ENCODE measurements at places on chromosomes 3 and 15.
A peak's percentile ranks its signal among the peaks of the same experiment; 100 is the strongest.

GRCh38 chr15:64560998-64561397, 100.6 kb downstream of the ZNF609 start:
- DNase-seq = no peak

DNA sequence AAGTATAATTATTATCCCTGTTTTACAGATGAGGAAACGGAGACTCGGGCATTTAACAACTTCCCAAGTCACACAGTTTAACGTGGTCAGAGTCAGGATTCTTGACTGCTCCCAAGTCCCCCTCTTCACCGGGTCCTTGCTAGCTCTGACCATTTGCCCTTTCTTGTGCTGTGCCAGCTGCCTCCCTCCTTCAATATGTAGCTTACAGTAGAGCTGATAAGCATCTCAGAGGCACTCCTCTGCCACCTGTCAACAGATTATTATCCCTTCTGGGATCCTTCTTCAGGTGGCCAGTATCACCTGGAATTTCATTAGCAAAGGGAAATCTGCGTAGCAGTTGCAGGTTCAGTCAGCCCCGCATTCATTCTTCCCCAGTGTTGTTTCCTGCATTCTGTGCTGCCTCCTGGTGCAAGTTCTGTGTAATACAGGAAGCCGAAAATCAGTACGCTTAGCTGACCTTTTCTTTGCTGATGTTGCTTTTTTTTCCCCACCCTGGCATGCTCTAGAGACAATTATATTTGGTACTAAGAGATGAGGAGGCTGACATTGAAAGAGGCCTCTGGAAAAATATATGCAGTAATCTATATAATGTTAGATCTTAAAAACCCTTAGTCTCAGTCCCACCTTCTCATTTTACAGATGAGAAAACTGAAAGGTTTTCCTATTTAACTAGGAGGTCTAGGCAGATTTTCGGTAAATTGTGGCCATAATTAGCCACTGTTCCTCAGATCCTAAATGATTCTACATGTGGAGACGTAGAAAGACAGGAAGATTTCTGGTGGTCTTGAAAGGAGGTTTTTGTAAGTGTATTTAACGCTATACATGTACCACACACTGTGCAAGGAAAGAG, 24.8 kb downstream of the TMOD2 start:
- DNase-seq = peak; percentile 25

DNA sequence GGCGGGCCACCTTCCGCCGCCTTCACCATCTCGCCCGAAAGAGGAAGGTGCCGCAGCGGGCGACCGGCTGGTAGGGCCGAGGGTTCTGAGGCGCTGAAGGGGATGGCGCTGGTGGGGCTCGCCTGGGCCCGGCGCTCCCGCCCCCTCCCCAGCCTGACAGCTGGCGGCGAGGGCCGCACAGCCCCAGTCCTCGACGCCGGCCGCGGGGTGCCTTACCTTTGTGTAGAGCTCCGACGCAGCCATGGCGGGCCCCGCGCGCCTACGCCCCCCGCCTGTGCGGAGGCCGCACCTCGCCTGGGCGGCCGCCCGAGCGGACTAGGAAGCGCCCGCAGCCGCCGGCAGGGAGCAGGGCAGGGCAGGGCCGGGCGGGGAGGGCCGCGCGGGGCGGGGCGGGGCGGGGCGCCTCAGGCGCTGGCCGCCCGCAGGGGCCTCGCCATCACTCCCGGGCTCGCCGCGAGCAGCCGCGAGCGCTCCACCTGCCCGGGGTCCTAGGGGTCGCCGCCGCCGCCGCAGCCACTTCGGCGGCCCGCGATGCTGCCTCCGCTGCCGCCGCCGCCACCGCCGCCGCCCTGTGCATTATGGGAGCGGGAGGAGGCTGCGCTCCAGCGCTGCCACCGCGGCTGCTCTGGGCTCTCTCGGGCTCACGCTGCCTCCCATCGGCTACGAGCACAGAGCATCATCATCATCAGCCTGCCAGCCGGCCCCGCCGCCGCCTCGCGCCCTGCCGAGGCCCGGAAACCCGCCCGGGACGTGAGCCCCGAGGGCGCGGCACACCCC, at the start of gene MYO5A:
Gene MYO5A (minus strand): TSS at position 317 of the 777 bp plus-strand sequence. CDS start 74 bp downstream, at position 243.
- DNase-seq = peak; percentile 65

GRCh38 chr15:89814112-89814742, 425 bp downstream of the ANPEP start:
- DNase-seq = no peak

GRCh38 chr15:79516155-79516554, 84.0 kb downstream of the MINAR1 start:
- no peak for DNase-seq

DNA sequence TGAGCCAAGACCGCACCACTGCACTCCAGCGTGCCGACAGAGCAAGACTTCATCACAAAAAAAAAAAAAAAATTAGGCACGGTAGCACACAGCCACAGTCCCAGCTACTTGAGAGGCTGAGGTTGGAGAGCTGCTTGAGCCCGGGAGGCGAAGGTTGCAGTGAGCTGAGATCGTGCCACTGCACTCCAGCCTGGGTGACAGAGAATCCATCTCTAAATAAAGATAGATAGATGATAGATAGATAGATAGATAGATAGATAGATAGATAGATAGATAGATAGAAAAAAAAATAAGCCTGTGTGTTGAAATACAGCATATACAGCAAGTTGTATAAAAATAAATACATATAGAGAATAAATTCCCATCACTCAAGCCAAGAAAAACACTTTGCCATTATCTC, 37.3 kb downstream of the PTH1R start:
- DNase-seq = no peak

- DNase-seq = no peak
Observed at GRCh38 chr3:163983940-163984339, 1094.4 kb downstream of the SI start.

DNA sequence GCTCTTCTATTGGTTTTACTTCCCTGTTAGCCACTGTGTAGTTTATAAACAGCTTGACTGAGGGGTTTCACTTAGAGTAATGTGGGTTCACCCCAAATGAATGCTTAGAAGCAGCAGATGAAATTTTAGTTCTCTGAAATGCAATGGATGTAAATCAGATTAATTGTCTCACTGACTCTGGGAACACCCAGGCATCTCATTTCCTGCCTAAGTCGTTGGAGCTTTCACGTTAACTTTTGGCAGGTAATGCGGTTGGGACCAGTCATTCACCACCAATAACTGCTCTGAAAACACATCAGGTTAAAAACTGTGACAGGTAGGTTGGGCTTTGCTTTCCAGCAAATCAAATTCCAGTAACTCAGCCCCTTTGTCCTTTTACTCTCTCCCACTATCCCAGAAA, 775.4 kb downstream of the NTRK3 start:
- no peak for DNase-seq

GRCh38 chr3:34258271-34258998, 460.0 kb downstream of the PDCD6IP start:
- no peak for DNase-seq

DNA sequence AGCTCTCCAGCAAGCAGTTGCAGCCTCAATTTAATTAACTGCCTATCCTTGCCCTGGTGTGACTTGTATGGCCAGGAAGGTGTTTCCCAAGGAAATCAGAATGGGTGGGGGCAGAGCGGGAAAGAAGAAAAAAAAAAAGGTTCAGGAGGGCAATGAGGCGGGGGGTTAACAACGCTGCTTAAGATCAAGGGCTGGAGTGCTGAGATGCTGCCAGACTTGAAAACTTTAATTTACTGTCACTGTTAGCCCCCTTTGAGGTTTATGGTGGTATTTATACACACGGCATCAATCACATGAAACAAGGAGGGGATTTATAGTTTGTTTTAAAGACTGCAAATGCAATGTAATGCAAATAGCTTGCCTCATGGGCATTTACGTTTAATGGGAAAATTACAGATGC, 319.4 kb upstream of the NR2F2 start:
- no peak for DNase-seq

GRCh38 chr3:37912052-37912733, 50.5 kb downstream of the CTDSPL start:
- no peak for DNase-seq

- DNase-seq = no peak
Observed at GRCh38 chr3:46370839-46371518, at the start of gene CCR5. Gene CCR5, plus strand, starts transcription at chr3:46370946. Its CDS starts 1,957 bp downstream, at chr3:46372903.

- no peak for DNase-seq
Observed at GRCh38 chr3:72465853-72466252, 382.4 kb downstream of the SHQ1 start.

- no peak for DNase-seq
Observed at GRCh38 chr3:163490119-163490518, 1588.2 kb downstream of the SI start.

- DNase-seq = no peak
Observed at GRCh38 chr3:45560281-45560971, 34.1 kb upstream of the LIMD1 start.

GRCh38 chr3:114241262-114241661, 3.9 kb upstream of the ZNF80 start:
- no peak for DNase-seq

- DNase-seq = no peak
Observed at GRCh38 chr15:38705436-38706219, 141.0 kb upstream of the RASGRP1 start.

DNA sequence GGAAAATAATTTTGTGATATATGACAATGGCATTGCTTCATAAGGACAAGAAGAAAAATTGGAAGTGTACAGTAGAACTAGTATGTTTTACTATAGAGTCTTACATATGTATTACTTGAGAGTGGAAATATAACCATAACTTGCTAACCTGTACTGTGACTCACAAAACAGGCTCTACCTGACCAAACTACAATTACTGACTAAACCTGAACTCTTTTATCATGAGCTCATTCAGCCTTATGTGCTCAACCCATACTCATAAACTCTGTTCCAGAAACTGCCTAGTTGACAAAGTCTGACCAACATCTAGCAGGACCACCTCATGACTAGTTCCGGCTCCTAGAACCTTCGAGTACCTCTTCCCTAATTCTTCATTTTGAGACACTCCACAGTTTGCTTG, 6.3 kb downstream of the CDIN1 start:
- DNase-seq = no peak

- no peak for DNase-seq
Observed at GRCh38 chr3:110881069-110881468, 190.5 kb upstream of the NECTIN3 start.

- no peak for DNase-seq
Observed at GRCh38 chr3:86282106-86282787, 708.7 kb downstream of the VGLL3 start.

- DNase-seq = no peak
Observed at GRCh38 chr3:49717211-49717958, 2.1 kb downstream of the AMIGO3 start.

GRCh38 chr3:16227566-16227965, 37.2 kb downstream of the DPH3 start:
- DNase-seq = no peak

DNA sequence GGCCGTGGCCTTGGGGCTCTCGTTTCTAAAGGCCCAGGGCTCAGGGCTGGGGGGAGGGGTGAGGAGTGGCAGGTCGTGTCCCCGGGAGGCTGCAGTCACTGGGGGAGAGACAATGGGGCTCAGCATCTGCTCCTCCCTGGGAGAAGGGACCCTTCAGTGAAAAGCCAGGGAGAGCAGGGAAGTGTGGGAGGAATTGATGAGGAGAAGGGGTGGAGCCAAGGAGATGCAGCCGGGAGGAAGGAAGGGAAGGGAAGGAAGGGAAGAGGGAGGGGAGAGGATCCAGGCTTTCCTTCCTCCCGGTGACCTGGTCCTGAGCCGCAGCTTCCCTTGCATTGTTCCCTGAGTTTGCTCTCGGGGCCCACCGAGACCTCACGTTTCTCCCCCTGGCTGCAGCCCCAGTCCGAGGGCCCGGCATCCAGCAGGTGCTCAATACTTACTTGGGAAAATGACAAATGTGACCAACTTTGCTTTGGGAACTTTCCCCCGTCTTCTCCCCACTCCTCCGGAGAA, 1.4 kb upstream of the ZNF710 start:
- DNase-seq = no peak

DNA sequence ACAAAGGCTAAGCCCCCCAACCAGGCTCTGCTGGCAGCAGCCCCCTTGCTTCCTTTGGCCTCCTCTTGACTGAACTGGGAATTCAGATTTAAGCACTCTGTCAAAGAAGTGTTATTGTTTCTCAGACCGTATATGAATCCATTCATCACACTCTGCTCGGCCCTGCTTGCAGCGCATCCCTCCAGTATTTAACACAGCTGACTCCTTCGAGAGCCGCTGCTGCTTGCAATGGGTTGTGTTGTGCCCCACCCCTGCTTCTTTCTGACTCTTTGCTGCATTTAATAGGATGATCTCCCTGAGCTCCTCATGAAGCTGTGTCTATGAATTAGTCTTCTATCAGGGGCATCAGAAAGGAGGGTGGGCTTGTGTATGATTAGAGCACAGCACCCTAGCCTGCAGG, 31.2 kb downstream of the C3orf20 start:
- no peak for DNase-seq

DNA sequence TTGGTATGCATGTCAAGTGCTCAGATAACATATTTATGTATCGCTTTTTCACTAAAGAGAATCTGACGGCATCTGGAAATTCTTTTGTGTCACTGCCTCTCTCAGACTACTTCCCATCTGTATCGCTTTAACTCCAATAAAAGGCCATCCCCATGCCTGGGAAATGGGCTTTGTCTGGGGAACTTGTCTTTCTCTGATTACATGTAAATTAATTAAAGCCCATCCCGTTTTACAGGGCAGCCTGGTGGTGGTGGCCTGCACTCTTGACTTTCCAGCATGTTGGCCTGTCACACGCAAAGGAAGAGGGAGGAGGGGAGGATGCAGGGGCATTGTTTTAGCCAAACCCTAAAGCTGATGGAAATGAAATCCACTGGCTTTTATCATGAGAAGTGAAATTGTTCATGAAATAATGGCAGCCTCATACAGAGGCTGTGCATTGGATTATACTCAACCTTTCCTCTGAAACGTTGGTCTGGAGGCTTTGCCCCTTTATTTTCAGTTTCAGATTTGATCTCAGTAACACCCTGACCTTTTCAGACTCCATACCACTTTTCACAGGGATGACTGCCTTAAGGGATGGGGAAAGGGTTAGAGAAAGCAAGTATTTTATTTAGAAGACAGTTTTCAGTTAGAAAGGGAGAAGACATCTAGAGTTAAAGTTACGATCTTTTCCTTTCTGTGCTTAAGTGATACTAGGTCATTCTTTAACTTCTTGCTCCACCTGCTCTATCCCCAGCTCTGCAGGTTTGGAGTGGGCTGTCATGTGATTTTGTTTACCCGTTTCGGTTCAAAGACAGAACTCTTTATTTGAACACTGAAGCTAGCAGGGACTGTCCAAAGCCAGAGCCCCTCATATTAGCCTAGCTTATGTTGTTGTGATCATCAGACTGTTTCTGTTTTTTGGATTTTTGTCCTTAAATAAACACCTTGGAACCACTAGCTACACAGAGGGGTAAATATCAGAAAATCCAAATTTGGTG, 94.6 kb upstream of the CTDSPL start:
- DNase-seq = no peak

GRCh38 chr3:150247441-150247840, 160.7 kb upstream of the TSC22D2 start:
- DNase-seq = no peak

Measured in stimulated activated CD8-positive, alpha-beta memory T cell treated with anti-CD3 and anti-CD28 coated beads, Interleukin-7, amount 100 ng/mL, for 48 hours (primary cell).